SK-N-SH (cell line): ENCODE measurements at places on chromosomes 4 and X.

- DNase-seq = no peak
Measured at GRCh38 chr4:159240687-159241086, 137.8 kb downstream of the RAPGEF2 start.

GRCh38 chrX:24023972-24024669, 2.9 kb downstream of the KLHL15 start:
- DNase-seq = no peak

DNA sequence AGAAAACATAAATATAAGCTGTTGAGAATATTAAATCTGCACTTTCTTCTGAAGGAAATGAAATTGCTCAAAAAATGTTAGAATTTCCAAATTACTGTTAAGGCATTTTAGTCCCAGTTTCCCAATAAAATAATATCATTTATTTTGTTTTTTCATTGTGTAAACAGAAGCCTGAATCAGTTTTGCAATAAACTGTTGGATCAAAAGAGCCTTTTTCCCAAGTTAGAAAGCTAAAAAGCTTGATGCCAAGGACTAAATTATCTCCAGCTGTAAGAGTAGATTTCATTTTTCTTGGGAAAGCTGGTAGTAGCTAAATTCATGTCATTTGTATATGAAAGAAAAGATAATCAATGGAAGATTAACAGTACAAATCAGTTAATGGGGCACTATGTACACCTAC, 95.8 kb downstream of the RNF150 start:
- no peak for DNase-seq

GRCh38 chr4:1756079-1756478, 34.8 kb downstream of the TACC3 start:
- peak; percentile 63 for DNase-seq

DNA sequence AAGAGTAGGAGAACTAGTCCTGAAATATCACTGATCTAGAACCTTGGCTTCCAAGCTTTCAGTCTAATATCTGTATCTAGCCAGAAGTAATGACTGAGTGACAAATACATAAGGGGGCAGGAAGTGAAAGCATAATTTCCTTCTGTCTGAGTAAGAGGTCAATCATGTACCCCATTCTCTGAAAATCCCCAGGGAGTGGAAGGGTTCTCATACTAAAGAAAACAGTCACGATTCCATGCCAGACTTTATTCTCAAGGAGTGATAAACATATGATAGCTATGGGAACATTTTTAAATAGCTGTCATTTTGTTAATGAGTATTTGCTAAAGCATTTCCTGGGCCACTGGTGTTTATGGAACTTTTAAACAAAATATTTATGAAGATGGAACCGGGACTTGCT, 308.5 kb downstream of the ARHGAP24 start:
- DNase-seq = no peak

DNA sequence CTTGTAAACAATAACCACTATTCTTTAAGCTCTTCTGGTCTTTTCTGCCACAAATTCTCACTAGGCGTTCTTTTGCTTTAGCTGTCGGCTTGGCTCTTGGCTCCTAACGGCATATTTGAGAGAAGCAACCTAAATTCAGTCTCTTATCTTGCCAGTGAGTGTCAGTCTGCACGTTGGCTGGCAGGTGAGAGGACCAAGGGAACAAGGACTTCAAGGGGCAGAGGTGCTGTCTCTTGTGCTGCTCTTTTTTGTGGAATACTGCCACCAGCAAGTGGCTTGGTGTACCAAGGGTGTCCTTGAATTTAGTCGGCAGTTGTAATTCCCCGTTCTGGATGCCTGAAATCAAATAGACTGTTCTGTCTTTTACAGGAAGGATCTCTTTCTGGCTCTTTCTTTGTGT, 77.8 kb upstream of the SLC4A4 start:
- no peak for DNase-seq

DNA sequence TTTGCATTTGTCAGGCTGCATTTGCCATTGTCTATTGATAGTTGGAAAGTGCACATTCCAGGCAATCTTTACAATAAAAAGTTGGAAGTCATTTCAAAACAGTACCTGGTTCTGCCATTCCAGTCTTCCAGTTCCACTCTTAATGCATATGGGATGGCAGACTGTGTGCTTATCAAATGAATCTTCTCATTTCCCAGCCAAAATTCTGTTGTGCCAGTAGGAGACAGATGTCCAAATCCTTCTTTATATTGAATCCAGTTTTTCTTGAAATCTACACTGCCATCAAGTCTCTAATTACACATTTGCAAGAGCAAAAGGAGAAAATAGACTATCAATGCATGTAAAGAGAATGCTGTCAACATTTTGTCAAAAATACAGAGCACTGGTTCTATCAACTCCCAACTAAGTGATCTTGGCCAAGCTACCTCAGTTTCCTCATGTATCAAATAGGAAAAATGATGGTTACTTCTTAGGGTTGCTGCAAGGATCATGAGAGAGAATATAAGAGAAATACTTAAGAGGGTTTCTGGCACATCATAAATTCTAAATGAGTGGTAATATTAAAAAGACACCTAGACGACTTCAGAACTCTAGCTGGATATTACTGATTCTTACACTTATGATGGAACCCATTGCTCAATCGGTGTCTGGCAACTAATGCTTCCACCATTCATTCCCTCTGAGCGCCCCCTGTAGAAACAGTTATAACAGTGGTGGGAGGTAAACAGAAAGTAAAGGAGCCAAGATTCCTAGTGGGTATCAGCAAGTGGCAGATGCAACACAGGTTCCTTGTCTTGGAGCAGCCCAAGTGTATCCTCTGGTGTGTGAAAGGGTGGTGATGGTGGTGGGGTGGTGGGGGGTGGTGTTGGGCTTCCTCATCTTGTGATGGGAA, 3.8 kb downstream of the FGG start:
- no peak for DNase-seq

DNA sequence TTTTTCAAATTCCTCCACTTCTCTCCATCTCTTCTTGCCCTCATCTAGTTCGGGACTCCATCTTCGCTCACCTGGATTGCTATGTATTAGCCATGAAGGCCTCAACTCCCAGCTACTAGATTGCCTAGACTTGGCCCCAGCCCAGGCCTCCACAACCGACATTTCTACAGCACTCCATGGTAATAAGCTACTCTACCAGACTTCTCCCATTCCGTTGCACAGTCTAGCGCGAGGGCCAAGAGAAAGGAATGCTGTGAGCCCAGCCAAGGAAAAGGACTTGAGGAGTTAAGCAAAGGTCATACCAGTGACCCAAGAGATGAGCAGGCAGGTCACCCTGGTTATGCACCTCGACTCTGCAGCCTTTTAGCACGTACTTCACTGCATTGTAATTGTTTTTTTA, 75.6 kb downstream of the SOWAHB start:
- DNase-seq = no peak

- no peak for DNase-seq
Measured at GRCh38 chr4:101326576-101326975, 20.8 kb downstream of the PPP3CA start.

DNA sequence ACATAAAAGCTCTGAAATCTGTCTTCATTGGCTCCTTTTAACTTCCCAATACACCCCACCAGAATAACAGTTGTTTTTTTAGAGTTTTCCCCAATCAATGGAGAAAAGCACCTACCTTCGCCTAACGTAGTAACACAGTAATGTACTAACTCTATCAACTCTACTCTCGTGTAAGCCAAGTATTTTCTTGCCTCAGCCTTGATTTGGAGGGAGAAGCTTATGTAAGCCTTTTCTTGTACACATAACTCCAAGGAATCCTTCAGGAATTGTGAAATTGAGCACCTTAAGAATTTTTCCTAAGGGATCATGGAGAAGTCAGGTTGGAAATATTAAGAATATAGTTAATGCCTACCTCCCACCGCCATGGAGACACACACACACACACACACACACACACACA, 181.2 kb downstream of the RAPGEF2 start:
- DNase-seq = no peak

- no peak for DNase-seq
Measured at GRCh38 chr4:26763063-26763462, 97.6 kb upstream of the STIM2 start.
